Activated CD4-positive, alpha-beta T cell treated with anti-CD3 and anti-CD28 coated beads, Interleukin-2, Interleukin-6, amounts not matched to agents 100 ng/mL and 50 ng/mL, durations not matched to agents 16 hours and 8 hours (primary cell): ENCODE measurements at places on chromosomes 1 and 21.
A peak's percentile ranks its signal among the peaks of the same experiment; 100 is the strongest.

- peak; percentile 19 for DNase-seq
Observed at GRCh38 chr1:67729872-67730271, 44.9 kb downstream of the GADD45A start.

DNA sequence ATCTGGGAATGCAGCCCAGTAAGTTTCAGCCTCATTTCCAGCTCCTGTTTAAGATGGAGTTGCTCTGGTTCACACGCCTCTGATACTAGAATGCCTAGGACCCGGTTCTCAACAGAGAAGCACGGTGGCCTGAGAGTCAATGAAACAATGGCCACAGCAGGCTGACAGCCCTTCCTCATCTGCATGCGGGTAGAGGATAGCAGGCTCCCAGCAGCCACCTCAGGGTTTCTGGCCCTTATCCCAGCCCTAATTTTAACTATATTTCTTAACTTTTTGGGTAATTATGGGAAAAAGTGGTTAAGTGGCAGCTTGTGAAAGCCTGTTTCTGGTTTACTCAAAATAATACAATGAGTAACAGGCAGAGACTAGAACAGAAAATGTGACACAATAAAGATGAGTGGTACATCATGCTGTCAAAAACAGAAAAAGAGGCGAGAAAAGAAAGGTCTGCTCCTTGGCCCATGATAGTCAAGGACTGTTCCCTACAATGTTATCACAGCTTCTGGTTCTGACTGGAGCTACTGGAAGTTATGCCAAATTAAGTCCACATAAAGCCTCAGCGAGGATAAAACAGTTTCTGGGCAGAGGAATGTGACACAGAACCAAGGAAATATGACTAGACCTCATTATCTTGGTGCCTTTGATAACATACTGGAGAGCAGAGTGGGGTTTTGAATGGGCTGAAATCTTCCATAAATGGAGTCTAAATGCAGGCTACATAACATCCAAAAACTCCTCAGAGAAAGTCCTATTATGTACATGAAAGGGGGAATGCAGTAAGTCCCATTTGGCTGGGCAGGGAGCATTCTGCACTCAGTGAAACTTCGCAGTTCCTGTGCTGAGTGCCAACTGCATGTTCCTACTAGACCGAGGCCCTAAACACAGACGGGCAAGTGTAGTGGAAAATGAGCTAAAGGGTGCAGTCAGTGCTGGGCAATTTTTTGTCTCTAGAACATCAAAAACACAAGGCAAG is 92.1 kb downstream of the NIBAN1 start:
- peak; percentile 79 for DNase-seq

GRCh38 chr1:212367474-212368072 is 47.1 kb downstream of the PACC1 start:
- DNase-seq: no peak

DNA sequence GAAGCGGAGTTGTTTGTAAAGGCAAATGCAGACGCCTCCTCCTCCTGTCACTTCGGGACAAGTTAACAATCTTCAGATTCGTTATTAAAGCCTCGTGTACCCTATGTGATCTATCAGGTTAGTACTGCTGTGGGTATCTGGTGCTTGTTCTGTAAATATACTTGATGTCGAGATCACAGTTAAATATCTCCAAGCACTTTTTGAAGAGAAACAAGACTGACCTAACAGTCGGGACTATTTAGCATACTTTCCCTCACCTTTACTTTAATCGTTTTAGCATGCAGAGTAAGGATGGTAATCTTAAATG is 710 bp downstream of the KLHL20 start:
- no peak for DNase-seq

DNA sequence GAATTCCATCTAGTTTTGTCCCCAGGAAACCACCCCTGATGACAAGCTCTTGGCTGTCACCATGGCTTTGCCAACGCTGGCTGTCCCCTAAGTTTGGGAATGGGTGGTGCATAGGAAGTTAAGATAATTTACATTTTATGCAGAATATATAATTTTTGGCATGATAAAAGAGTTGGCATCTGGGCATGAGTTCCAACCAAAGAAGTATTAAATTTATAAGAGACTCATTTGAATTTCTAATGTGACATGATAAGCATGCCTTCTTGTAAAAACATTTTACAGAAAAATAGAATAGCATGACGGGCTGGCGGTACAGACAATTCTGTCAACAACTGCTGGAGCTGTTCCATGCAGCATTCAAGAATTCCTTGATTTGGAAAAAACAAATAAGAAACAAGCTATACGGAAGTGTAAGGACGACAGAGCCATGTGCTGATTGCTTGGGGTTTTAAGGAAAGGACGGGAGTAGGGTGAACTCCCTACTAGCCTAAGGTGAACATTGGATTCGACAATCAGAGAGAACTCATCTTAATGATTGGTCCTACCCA is 106.8 kb upstream of the C1orf21 start:
- DNase-seq: no peak

DNA sequence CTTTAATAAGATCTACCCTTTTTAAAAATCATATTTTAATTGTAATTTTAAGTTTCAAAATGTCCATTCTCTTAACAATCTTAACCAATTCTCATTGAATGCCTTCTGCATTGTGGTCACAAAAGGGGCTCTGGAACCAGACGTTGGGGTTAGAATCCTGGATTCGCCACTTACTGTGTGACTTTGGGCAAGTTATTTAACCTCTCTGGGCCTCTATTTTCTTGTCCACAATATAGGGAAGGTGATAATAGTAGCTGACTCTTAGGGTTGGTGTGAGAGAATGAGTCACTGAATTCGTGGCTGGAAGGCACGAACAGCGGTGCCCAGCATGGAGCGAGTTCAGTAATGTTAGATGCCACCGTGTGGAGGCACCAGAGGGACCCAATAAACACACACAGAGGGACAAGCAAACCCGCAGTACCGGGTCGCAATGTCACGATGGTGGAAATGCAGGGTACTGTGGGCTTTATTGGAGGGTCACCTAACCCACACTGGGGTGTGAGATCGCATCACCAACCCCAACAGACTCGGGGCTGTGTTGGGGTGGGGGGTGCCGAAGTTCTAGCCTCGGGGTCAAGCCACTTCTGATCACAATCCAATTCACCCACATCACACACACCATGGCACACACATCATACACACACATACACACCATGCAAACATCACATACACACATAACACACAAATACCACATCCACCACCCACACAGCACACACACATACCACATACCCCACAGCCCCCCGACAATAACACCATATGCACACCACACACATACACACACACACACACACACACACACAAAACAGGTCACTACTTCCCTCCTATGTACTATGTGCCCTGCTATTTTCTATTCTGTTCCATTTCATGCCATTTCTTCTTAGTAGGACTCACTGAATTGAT is 27.0 kb upstream of the IFNAR2 start:
- DNase-seq: no peak

DNA sequence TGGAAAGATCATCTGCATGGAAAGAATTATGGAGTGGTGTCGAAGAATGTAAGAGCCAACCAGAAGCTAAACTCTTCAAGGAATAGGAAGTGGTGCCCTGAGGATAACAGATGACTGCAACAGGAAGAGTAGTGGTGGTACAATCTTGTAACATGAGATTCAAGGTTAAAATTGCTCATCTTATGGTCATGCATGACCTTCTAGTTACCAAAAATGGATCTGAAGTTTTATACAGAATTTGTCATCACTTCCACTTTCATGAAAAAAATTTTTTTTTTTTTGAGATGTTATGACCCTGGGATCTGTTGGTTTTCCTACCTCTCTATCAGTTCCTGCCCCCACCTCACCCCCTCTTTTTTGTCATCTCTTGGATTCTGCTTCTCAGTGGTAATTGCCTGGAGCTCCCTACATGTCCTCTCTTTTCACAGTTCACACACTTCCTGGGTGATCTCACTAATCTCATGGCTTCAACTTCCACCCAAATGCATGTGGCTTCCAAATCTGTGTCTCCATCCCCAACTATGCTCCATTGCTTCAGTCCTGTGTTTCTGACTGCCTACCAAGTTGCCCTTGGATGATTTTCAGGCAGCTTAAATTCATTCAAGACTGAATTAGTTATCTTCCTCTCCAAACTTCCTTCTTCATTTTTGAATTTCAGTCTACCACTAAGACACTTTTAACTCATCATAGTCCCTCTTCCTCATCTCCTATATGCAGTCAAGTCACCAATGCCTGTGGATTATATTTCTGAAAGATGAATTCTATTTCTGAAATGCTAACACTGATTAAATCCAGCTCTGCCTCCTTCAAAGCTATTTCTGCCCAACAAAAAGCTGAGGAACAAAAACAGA is 48.4 kb downstream of the SLAMF6 start:
- peak; percentile 30 for DNase-seq

GRCh38 chr21:33897739-33898138 is 17.9 kb downstream of the ATP5PO start:
- DNase-seq: no peak

- DNase-seq: no peak
Observed at GRCh38 chr1:64043288-64043687, 160.1 kb upstream of the UBE2U start.

- DNase-seq: peak; percentile 28
Observed at GRCh38 chr21:18951271-18952038, 547.9 kb upstream of the TMPRSS15 start.

- no peak for DNase-seq
Observed at GRCh38 chr1:233945573-233945972, 41.1 kb downstream of the SLC35F3 start.

DNA sequence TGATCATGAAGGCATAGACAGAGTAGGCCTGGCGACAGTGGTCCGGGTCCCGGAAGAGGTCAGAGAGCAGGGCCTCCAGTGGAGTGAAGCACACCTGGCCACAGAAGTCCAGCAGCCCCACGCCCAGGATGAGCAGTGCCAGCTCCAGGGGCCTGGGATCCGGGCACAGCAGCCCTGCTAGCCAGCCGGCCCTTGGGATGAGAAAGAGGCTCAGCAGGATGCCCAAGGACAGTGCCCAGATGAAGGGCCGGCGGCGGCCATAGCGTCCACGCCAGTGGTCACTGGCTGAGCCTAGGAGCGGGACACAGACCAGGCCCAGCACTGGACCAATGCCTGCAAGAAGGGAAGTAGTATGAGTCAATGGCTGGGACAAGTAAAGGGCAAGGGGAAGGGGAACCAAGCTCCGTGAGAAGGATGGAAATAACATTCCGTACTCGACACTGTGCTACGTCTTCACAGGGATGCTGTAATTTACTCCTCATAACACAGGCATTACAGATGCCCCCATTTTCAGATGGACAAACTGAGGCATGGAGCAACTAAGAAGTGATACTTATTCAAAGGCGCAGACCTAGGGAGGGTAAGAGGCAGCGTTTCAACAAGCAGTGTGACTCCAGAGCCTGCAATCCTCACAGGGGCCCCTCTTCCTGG is 16.9 kb downstream of the SLC45A3 start:
- DNase-seq: no peak

DNA sequence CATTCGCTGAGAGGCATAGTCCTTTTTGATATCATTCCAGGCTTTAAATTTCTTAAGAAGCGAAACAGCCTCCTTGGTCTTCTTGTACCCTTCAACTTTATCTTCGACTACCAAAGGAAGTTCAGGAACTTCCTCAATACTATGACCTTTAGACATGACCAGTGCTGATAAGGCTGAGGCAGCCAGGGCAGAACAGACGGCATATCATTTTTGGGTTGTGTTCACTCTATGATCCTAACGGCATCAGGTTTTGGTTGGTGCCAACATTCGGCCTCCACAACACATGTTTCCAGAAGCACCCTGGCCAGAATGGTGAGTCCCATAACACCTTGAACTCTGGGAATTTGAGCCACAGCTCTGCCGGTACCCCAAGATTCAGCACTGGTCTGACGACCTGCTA is 31.4 kb upstream of the MYOC start:
- no peak for DNase-seq

DNA sequence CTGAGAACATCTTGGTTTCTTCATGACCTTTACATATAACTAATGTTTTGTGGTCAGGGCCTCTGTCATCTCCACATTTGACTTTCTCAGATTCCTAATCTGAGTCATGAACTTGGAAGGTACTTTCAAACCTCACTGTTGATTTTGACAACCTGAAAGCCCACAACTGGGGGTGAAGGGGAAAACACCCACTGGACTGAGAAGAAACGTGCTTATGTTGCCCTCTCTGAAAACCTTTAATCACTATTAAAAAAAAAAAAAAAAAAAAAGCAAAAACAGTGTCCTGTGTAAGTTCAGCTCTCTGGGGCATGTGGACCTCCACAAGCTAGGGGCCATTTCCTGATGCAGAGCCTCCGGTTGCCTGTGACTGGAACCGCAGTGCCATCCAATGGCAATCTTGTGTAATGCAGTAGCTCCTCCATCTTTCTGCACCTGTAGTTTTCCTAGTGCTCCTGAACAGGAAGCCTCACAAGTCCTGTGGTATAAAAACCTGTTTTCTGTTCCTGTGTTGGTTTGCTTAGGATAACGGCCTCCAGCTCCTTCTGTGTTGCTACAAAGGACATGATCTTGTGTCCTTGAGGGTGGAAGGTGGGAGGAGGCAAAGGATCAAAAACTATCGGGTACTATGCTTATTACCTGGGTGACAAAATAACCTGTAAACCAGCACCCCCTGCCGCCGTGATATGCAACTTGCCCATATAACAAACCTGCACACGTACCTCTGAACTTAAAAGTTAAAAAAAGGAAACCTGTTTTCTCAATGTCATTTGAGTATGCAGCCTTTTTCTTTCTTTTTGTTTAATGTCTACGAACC is 124.5 kb downstream of the ZNF648 start:
- DNase-seq: peak; percentile 59

DNA sequence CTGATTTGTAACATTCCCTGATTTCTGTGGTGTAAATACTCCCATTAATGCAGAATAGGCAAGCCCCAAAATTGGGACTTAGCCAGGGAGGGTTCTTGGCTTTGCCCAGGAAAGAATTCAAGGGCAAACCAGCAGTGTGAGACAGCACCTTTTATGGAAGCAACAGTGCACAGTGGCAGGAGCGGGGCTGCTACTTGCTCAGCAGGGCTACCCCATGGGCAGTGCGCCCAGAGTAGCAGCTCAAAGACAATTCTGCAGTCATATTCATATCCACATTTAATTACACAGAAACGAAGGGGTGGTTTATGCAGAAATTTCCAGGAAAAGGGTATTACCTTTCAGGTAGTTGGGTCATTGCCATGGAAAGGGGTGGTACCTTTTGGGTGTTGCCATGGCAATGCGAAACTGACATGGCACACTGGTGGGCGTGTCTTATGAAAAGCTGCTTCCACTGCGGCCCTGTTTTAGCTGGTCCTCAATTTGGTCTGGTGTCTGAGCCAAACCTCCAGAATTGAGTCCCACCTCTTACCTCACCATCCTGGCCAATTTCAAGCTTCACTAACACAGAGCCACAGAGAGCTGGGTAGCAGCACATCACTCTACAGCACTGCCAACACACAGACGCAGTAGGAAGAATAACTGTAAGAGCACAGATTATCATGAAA is 35.9 kb downstream of the FHAD1 start:
- no peak for DNase-seq

DNA sequence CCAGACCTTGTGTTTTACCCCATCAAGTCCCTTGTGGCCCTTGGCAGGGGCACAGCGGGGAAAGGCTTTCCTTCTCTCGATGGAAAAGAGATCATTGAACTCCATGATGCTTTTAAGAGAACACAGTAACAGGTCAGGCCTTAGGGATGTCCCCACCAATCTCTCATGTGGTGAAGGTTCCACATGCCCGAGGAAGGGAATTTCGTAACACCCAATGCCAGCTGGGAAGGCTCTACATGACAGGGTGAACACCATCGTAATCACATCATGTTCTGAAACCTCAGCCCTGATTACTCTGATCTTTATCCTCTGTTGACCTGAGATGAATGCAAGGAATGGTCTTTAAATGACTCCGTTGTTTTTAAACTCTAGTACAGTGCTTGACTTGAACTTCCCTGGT is 105.5 kb upstream of the SPAG17 start:
- DNase-seq: no peak
